IMR-90 (cell line): ENCODE measurements at places on chromosomes 16 and 17. TPM values are rescaled to one million over a fixed set of nuclear protein-coding genes. Genes with fewer than 3 reads are reported as not detected.

DNA sequence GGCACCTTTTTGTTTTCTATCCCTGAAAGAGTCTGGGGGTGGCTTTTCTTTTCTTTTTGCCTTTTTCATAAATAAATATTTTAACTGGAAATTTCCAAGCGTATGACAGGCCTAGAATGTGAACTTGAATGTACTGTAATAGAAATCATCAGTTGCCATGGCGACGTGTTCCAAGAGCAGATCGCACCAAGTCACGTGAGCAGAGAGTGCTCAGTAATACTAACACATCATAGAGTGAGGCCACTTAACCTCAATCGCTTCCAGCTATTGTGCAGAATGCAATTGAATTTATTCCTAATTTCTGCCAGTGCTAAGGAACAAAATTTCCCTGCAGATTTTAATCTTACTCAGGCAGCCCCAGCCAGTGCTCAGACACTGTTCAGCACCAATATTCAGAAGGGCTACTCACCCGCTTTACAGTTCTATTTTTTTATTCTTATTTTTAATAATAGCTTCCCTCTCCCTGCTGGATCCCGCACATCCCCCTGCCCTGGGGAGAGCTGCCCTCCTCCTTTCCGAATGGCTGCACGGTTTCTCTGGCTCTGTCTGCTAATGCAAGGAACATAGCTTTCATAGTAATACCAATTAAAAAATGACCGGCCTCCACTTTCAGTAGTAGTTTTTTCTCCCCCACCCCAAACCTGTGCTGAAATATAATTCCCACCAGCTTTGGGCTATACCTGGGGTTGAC is 26.2 kb upstream of the PMFBP1 start:
- H3K4me1 ChIP-seq: no peaks in the 10 kb centered on the region
- H3K27me3 ChIP-seq: peaks cover 1% of the 10 kb centered on the region; the same call in 1 of the 2 replicates
- peak; percentile 80 for DNase-seq

GRCh38 chr17:81510785-81511553 is 1.6 kb downstream of the ACTG1 start:
- peak overlapping the region; percentile 79 for H3K4me3 ChIP-seq
- DNase-seq: no peak
- H3K27ac ChIP-seq: peak overlapping the region; percentile 89
- peaks cover 2% of the 10 kb centered on the region for H3K4me1 ChIP-seq

DNA sequence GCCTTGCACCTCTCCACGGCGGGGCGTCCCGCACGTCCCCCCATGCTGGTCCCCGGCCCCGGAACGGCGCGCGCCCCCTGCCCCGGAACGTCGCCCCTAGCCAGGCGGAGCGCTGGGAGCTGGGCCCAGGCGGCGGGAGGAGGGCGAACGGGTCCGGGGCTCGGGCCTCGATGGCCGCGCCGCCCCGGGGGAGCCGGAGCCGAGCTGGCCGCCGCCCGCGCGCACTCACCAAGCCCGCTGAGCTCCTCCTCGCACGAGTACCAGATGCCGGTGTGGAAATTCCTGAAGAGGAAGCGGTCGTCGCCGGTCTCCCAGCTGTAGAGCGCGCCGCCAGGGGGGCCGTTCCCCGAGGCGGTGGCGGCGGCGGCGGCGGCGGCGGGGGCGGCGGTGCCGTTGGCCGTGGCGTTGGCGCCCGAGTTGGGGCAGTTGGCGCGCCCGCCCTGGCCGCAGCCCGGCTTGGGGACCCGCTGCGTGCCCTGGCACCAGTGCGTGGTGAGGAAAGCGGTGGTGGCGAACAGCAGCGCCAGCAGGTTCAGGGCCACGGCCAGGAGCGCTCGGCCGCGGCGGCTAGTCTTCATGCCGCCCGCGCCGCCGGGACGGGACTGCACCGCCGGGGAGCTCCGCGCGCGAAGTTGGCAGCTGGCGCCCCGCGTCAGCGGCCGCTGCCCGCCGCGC is 530 bp downstream of the GSG1L start:
- no peaks in the 10 kb centered on the region for H3K4me1 ChIP-seq
- DNase-seq: peak; percentile 10
- H3K27me3 ChIP-seq: peaks cover 76% of the 10 kb centered on the region
- H3K36me3 ChIP-seq: no peaks in the 10 kb centered on the region
- H3K27ac ChIP-seq: no peak overlapping the region

DNA sequence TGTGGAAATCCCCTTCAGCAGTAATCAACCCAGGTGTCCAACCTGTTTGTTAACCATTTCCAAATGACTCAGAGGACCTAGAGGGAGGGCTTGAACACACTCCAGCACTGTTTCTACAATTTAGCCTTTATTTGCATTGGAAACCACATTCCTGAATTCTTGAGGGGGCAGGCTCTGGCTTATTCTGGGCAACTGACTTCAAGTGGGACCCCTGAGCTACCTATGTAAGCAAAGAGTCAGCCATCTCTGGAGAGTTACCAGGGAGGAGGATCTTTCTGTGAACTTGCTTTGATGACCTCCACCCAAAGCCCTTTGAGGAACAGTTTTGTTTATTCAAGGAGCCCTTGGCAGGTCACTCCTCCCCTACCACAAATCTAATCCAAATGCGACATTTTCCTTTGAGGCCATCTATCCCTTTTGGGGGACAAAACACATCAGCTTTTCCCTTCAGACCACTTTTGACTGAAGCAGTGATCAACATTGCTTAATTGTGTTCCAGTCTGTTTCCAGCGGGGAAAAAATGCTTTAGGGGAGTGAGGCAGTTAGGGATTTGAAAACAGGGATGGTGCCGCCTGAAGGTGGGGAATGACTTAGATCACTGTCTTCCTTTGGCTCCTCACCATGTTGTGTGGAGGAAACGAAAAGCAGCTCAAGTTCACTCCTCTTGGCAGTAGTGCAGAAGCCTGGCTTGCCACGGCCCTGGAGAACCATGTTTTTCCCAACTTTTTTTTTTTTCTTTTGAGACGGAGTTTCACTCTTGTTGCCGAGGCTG is 46.2 kb downstream of the TUBD1 start:
- peaks cover 6% of the 10 kb centered on the region for H3K36me3 ChIP-seq
- H3K4me3 ChIP-seq: no peak overlapping the region
- H3K27me3 ChIP-seq: no peaks in the 10 kb centered on the region
- peak; percentile 94 for DNase-seq
- H3K27ac ChIP-seq: peak overlapping the region; percentile 90
- peaks cover 16% of the 10 kb centered on the region for H3K4me1 ChIP-seq

- no peak overlapping the region for H3K27ac ChIP-seq
- H3K36me3 ChIP-seq: peaks cover 2% of the 10 kb centered on the region
- H3K4me3 ChIP-seq: no peak overlapping the region
- no peak for DNase-seq
- H3K4me1 ChIP-seq: peaks cover 5% of the 10 kb centered on the region; the same call in 1 of the 2 replicates
These were observed 149.4 kb downstream of the KCNJ12 start for GRCh38 chr17:21525464-21526130.

GRCh38 chr17:54789101-54789880 is 111.4 kb upstream of the TOM1L1 start:
- DNase-seq: no peak
- no peak overlapping the region for H3K4me3 ChIP-seq
- H3K4me1 ChIP-seq: no peaks in the 10 kb centered on the region
- no peaks in the 10 kb centered on the region for H3K27me3 ChIP-seq
- H3K27ac ChIP-seq: no peak overlapping the region

DNA sequence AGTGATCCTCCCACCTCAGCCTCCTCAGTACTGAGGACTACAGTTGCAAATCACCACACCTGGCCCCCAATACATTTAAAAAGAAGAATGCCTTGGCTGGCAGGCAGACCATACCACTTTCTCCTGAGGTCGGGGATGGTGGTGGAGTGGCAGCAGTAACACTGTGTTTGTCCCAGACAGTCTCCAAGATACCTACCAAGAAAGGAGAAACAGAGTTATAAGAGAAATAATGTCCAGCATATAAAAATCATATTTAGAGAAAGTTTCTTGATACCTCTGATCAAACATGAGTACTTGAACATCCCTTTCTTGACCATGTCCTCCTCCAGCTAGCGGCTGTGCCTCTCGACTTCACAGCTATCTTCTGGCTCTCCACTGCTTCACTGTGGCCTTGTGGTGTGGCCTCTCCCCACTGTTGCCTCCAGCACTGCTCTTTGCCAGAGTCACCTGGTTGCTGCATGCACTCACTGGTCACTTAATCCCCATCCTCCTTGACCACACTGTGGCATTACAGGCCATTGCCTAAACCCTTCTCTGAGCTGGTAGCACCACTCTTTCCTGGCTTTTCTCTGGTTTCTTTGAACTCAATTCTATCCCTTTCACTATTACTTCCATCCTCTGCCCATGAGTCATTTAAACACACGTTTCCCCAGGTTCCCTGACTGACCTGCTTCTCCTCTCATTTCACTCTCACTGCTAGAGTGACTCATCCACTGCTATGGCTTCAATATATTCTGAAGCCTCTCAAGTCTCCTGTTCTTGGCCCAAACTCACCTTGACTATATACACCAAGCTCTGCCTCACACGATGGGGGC is 45.2 kb downstream of the XPO6 start:
- peak; percentile 81 for DNase-seq
- peak overlapping the region; percentile 15; the same call in 1 of the 2 replicates for H3K27ac ChIP-seq
- peaks cover 9% of the 10 kb centered on the region for H3K4me1 ChIP-seq

- no peak overlapping the region for H3K4me3 ChIP-seq
- H3K4me1 ChIP-seq: peaks cover 10% of the 10 kb centered on the region
- H3K27ac ChIP-seq: no peak overlapping the region
- no peaks in the 10 kb centered on the region for H3K27me3 ChIP-seq
- no peak for DNase-seq
These were observed 54.1 kb downstream of the B9D1 start for GRCh38 chr17:19308398-19308797.

The CNOT1 gene
- total RNA-seq: 203 and 357 TPM in 2 replicates

DNA sequence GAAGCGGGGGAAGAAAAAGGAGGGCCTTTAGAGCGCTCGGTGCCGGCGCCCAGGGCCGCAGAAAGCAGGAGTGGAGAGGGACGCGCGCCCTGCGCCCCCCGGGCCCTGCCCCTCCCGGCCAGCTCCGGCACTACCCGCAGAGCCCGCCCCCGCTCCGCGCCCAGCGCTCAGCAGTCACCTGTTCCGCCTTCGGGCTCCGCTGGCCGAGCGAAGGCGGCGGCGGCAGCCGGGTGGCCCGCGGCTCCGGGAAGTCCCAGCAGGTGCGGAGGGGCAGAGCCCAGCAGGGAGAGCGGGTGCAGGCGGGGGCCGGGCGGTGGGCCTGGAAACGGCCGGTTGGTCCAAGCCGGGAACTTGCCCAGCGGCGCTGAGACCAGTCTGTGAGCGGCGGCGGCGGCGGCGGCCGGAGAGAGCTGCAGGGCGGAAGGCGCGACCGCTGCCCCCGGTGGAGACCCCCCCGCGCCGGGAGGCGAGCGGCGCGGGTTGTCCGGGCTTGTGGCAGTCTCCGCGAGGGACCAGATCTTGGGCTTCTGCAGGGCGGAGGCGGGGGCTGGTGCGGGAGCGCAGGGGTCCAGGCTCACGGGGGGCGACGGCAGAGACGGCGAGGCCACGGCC is 2.2 kb downstream of the IRX3 start:
- H3K27ac ChIP-seq: no peak overlapping the region
- H3K4me3 ChIP-seq: no peak overlapping the region
- H3K27me3 ChIP-seq: peaks cover 95% of the 10 kb centered on the region

DNA sequence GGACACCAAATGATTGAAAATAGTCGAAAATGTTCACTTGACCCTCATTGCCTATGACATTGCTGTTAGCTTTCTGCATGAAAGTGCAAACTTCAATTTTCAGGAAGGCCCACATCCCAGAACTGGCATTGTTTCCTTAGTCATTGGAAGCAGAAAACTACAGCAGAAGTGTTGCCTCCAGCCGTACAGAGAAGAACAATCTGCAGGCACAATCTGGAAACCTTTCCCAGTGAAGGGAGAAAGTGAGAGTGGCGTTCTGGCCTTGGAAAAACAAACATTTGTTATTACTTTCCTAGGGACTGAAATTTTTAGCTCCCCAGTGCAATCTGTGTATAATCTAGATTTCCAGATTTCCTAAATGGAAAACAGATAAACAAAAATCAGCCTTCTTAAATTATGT is 529.5 kb upstream of the RBFOX1 start:
- DNase-seq: no peak
- H3K36me3 ChIP-seq: no peaks in the 10 kb centered on the region
- no peaks in the 10 kb centered on the region for H3K4me1 ChIP-seq
- no peak overlapping the region for H3K27ac ChIP-seq
- no peak overlapping the region for H3K4me3 ChIP-seq
- H3K27me3 ChIP-seq: no peaks in the 10 kb centered on the region

DNA sequence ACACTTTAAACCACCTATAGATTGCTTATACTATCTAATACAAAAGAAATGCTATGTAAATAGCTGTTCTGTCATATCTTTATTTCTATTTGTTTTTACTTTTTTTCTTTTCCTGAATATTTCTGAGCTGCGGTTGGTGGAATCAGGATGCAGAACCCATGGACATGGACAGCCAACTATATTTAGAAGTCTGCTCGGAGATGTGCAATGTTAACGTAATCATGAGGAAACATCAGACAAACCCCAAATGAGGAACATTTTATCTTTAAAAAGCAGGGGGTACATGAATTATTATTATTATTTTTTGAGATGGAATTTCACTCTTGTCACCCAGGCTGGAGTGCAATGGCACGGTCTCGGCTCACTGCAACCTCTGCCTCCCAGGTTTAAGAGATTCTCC is 31.4 kb upstream of the GHDC start:
- no peak overlapping the region for H3K4me3 ChIP-seq
- H3K36me3 ChIP-seq: peaks cover 25% of the 10 kb centered on the region
- no peak for DNase-seq
- no peaks in the 10 kb centered on the region for H3K27me3 ChIP-seq

GRCh38 chr17:55743103-55743679 is 7.7 kb upstream of the PCTP start:
- H3K4me3 ChIP-seq: no peak overlapping the region
- no peaks in the 10 kb centered on the region for H3K4me1 ChIP-seq
- no peaks in the 10 kb centered on the region for H3K27me3 ChIP-seq
- H3K36me3 ChIP-seq: no peaks in the 10 kb centered on the region
- H3K27ac ChIP-seq: no peak overlapping the region

The SP6 gene
- total RNA-seq: under 0.01 TPM in 2 replicates

- DNase-seq: peak; percentile 93
- H3K4me3 ChIP-seq: no peak overlapping the region
- peaks cover 23% of the 10 kb centered on the region for H3K4me1 ChIP-seq
- no peak overlapping the region for H3K27ac ChIP-seq
These were observed 13.8 kb downstream of the CTRL start for GRCh38 chr16:67917852-67918236.

The CCDC78 gene
- 0.54 and 0.56 TPM in 2 replicates for total RNA-seq

DNA sequence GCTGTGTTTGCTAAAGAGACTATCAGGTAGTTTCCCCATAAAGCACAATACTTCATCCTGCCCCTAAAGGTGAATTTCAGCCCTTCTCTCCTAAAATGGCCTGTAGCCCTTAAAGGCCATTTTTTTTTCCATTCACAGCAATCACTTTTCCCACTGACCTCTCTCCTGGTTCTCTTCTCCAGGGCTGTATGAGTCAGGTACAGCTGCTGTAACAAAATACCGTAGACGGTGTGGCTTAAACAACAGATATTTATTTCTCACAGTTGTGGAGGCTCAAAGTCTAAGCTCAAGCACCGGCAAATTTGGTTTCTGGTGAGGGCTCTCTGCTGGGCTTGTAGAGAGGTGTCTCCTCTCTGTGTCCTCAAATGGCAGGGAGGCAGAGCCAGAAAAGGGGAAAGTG is 44.7 kb downstream of the ZNF18 start:
- no peak for DNase-seq
- no peak overlapping the region for H3K27ac ChIP-seq
- no peak overlapping the region for H3K4me3 ChIP-seq
- no peaks in the 10 kb centered on the region for H3K36me3 ChIP-seq
- H3K4me1 ChIP-seq: no peaks in the 10 kb centered on the region

- no peaks in the 10 kb centered on the region for H3K36me3 ChIP-seq
- H3K4me1 ChIP-seq: peaks cover 12% of the 10 kb centered on the region
- peak; percentile 100 for DNase-seq
These were observed 24.3 kb upstream of the CRISPLD2 start for GRCh38 chr16:84795329-84796053.
